Activated CD4-positive, alpha-beta T cell treated with anti-CD3 and anti-CD28 coated beads, Interleukin-2, amount 10 ng/mL, durations not matched to agents 24 days and 14 days (primary cell): ENCODE measurements at places on chromosomes 6 and 20. TPM values are rescaled to one million over a fixed set of nuclear protein-coding genes. Genes with fewer than 3 reads are reported as not detected.

- H3K36me3 ChIP-seq = no peaks in the 10 kb centered on the region
- no peak overlapping the region for H3K4me3 ChIP-seq
- peak; percentile 71 for DNase-seq
- peaks cover 6% of the 10 kb centered on the region for H3K27me3 ChIP-seq
- peaks cover 16% of the 10 kb centered on the region for H3K4me1 ChIP-seq
- H3K27ac ChIP-seq = peak overlapping the region; percentile 6
Observed at GRCh38 chr6:90369024-90369519, 72.4 kb upstream of the BACH2 start.

- H3K27ac ChIP-seq = no peak overlapping the region
- no peaks in the 10 kb centered on the region for H3K27me3 ChIP-seq
- H3K36me3 ChIP-seq = peaks cover 22% of the 10 kb centered on the region
- H3K4me3 ChIP-seq = no peak overlapping the region
- H3K4me1 ChIP-seq = peaks cover 30% of the 10 kb centered on the region
Observed at GRCh38 chr6:5271926-5272325, 10.6 kb downstream of the FARS2 start.

DNA sequence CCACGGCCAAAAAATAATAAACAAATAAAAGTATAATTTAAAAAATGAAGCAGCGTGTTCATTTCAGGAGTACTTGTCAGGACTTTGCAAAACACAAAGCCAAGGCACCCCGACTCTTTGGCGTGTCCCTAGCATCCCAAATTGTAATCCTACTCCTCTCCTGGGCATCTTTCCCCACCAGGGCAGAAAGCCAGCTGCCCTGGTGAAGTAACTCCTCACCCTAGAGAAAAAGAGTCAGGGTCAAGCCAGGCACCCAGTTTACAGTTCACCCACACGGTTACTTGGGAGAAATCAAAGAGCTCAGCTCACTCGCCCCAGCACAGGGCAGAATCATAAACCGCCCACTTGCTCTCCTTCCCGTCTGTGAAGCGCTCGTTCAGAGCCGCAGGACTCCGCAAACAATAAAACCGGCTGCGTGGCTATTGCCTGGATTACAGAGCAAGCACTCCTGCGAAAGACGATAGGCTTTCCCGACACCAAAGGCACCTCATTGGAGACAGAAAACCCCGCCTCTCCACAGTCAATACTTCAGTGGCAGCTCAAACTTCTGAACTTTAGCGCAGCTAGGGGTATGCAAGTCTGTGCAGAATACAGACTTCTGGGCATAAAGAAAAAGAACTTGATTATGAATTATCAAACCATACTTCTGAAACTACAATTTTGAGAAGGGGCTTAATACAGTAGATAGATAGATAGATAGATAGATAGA is 73.0 kb upstream of the NHSL1 start:
- no peaks in the 10 kb centered on the region for H3K36me3 ChIP-seq
- H3K27me3 ChIP-seq = peaks cover 21% of the 10 kb centered on the region
- H3K4me1 ChIP-seq = no peaks in the 10 kb centered on the region
- no peak for DNase-seq
- no peak overlapping the region for H3K27ac ChIP-seq

DNA sequence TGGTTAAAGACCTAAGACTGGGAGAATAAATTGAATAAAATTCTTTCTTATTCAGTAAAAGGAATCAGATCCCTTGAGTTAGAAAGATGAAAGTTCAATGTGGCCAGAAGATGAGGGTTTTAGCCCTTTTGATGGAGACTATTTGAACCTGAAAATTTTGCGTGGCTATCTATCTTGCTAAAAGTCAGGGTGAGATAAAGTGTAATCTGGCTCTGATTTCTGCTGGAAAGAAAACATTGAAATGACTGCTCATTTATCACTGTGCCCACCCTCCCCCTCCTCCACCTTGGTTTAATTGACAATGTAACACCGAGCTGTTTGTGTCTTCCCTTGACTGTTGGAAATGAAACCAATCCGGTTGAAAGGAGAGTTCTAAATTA is 32.9 kb upstream of the TCF21 start:
- peaks cover 3% of the 10 kb centered on the region for H3K36me3 ChIP-seq
- H3K27me3 ChIP-seq = peaks cover 54% of the 10 kb centered on the region
- H3K4me3 ChIP-seq = no peak overlapping the region
- peaks cover 3% of the 10 kb centered on the region for H3K4me1 ChIP-seq

EFCAB8 gene
- total RNA-seq = 0.33 and 0.54 TPM in 2 replicates

DNA sequence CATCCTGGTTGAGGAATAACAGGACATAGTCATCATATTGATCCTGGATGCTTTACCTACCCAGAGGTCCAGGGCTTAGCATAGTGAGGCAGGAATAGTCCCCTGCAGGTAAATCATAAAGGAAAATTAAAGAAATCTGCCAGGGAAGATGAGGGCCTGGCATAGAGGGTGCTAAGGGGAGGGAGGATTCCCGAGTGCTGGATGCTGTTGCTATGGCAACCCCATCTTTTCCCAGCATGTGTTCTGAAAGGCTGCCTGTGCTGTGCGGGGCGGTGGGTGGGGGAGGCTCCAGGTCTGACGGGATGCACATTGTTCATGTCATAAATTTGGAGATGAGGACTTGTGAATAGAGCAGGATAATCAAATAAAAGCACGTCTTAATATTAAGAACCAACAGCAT is 212.6 kb upstream of the PCSK2 start:
- no peak overlapping the region for H3K27ac ChIP-seq
- H3K27me3 ChIP-seq = no peaks in the 10 kb centered on the region

MTO1 gene
- total RNA-seq = 35.5 and 35.7 TPM in 2 replicates

GRCh38 chr6:16595514-16596120 is 165.6 kb downstream of the ATXN1 start:
- no peaks in the 10 kb centered on the region for H3K27me3 ChIP-seq
- H3K27ac ChIP-seq = no peak overlapping the region
- H3K4me3 ChIP-seq = no peak overlapping the region
- H3K4me1 ChIP-seq = peaks cover 20% of the 10 kb centered on the region
- DNase-seq = no peak

ANKRD60 gene
- not detected in 2 replicates for total RNA-seq

DNA sequence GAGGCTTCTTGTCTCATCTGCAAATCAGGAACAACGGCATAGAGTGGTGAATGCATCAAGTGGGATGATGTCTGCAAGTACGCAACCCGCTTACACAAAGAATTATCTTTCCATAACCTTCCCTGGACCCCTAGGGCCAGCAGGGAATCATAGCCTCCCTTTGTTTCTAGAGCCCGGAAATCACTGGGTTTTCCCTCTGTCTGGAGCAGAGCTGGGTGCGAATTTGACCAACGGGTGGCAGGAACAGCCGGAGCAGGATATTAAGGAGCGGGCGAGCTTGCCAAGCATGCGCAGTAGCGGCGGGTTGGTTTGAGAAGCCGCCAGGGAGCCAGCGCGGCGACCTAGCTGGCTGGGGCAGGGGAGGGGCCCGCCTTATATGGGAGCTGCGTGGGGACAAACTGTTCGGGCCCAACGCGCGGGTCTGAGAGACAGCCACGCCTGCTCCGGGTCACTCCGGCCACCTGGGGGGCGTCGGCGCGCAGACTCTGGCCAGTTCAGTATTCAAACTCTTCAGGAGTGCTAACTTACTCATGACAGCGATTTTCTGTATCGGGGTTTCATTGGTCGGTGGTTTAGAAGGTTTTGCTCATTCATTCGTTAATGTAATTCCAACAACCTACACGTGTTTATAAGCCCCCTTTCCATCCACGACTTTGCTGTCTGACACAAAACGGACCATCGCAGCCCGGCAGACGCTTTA is 1.6 kb upstream of the KIF16B start:
- H3K36me3 ChIP-seq = peaks cover 5% of the 10 kb centered on the region
- H3K27me3 ChIP-seq = no peaks in the 10 kb centered on the region
- peak; percentile 95 for DNase-seq
- peak overlapping the region; percentile 85 for H3K27ac ChIP-seq
- H3K4me1 ChIP-seq = peaks cover 33% of the 10 kb centered on the region

- H3K4me3 ChIP-seq = no peak overlapping the region
- H3K27ac ChIP-seq = no peak overlapping the region
- DNase-seq = no peak
- peaks cover 39% of the 10 kb centered on the region for H3K27me3 ChIP-seq
- no peaks in the 10 kb centered on the region for H3K4me1 ChIP-seq
- no peaks in the 10 kb centered on the region for H3K36me3 ChIP-seq
Observed at GRCh38 chr6:83708546-83708969, 343 bp downstream of the SNAP91 start.

DNA sequence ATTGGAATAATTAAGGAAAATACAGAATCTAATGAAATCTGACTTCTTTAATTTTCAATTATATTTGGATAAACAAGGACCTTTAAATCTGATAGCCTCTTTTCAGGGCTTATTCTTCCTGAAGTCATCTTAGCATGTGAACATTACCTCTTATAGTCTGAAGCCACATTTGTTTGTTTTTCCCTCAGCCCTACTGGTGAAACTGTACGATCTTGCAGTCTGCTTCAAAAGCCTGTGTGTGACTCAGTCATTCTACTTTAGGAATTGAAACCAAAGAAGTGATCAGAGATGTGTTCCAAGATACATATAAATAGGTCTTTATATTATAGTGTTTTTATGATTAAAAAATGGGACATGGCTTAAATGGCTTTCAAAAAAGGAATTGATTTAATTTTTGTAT is 67.5 kb downstream of the MACROD2 start:
- H3K4me1 ChIP-seq = no peaks in the 10 kb centered on the region
- H3K27me3 ChIP-seq = no peaks in the 10 kb centered on the region
- no peak overlapping the region for H3K27ac ChIP-seq
- no peak for DNase-seq

- H3K4me3 ChIP-seq = no peak overlapping the region
- H3K27me3 ChIP-seq = peaks cover 11% of the 10 kb centered on the region
- H3K4me1 ChIP-seq = no peaks in the 10 kb centered on the region
- no peak overlapping the region for H3K27ac ChIP-seq
Observed at GRCh38 chr6:29465279-29465678, 8.3 kb downstream of the OR2H1 start.

- no peaks in the 10 kb centered on the region for H3K27me3 ChIP-seq
- H3K4me3 ChIP-seq = no peak overlapping the region
- H3K4me1 ChIP-seq = no peaks in the 10 kb centered on the region
- DNase-seq = no peak
- no peak overlapping the region for H3K27ac ChIP-seq
- no peaks in the 10 kb centered on the region for H3K36me3 ChIP-seq
Observed at GRCh38 chr6:170185175-170185978, 105.5 kb downstream of the DLL1 start.
